CD4-positive, alpha-beta memory T cell (primary cell): ENCODE measurements at places on chromosomes 16 and 17. TPM values are rescaled to one million over a fixed set of nuclear protein-coding genes. Genes with fewer than 3 reads are reported as not detected.

TBC1D3I gene
- polyA plus RNA-seq: not detected

PRAC1 gene
- not detected for polyA plus RNA-seq

GRCh38 chr16:53944025-53944424, 240.1 kb downstream of the FTO start:
- DNase-seq: no peak

GRCh38 chr16:65222049-65222448, 100.2 kb upstream of the CDH11 start:
- no peak for DNase-seq
